ENCODE measurements at places on chromosomes 13 and 19. TPM values are rescaled to one million over a fixed set of nuclear protein-coding genes. Genes with fewer than 3 reads are reported as not detected.

LIN7B gene
- 5.8 TPM for total RNA-seq

PSG1 gene
- total RNA-seq = not detected

TEX26 gene
- not detected for total RNA-seq

GRCh38 chr19:12034198-12034597 is 1.3 kb downstream of the ZNF433 start:
- no peak for DNase-seq

- no peak for DNase-seq
These were observed 57.0 kb upstream of the RAP2A start for GRCh38 chr13:97376981-97377380.

GRCh38 chr19:49999371-50000010 is 25.7 kb downstream of the VRK3 start:
- DNase-seq = no peak

- DNase-seq = peak; percentile 80
These were observed 931 bp downstream of the USP12 start for GRCh38 chr13:27170516-27171243.

DNA sequence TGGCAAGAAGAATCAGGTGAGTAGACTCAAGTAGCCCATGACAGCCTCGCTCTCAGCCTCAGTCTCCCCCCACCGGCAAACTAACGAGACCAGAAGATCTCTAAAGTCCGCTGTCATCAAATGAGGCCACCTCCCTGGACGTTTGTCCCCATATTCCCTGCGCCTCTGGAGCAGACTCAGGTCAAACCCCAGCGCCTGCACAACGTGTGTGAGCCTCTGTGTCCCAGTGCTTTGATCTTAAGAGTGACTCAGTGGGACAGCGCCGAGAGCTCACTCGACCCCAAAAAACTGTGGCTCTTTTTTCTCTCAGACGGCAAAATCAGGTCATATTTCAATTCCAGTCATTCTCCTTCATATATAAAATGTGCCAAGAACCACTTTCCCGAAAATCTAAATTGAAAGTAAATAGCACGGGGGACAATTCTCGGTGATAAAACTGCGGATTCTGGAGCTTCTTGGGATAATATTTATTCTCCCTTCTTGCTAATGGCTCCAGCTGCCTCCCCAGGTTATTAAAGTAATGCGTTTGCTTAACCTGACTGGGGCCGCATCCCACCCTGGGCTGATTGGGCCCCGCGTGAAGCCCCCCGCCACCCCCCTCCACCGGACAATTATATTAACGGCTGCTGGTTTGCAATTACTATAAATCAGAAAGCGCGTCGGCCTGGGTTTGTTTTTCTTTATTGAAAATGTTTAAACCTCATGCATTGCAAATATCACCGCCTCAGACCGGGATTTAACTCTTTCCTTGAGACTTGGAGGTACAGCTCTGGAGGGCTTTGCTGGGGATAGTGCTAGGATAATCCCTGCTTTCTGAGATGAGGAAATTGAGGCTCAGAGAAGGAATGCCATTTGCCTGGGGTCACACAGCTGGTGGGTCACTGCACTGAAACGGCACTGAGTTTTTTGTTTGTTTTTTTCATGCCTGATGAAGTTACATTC is 37.5 kb upstream of the ZNRF4 start:
- DNase-seq = no peak

All from endothelial cell (in vitro differentiated cells).